Stomach (tissue), 19 donors: ENCODE measurements at places on chromosomes 3 and 15. TPM values are rescaled to one million over a fixed set of nuclear protein-coding genes. Genes with fewer than 3 reads are reported as not detected.

- H3K27ac ChIP-seq = no peak overlapping the region
- no peak overlapping the region for H3K4me3 ChIP-seq
- H3K36me3 ChIP-seq = no peaks in the 10 kb centered on the region
- H3K27me3 ChIP-seq = no peaks in the 10 kb centered on the region
- peak; percentile 76 for DNase-seq
Observed at GRCh38 chr15:42107473-42107872, 13.1 kb upstream of the PLA2G4D start.

GRCh38 chr3:153052096-153052460 is 109.9 kb upstream of the RAP2B start:
- no peaks in the 10 kb centered on the region for H3K4me1 ChIP-seq
- no peaks in the 10 kb centered on the region for H3K27me3 ChIP-seq
- no peaks in the 10 kb centered on the region for H3K36me3 ChIP-seq

FHIT gene
- total RNA-seq = 1.8 TPM

DNA sequence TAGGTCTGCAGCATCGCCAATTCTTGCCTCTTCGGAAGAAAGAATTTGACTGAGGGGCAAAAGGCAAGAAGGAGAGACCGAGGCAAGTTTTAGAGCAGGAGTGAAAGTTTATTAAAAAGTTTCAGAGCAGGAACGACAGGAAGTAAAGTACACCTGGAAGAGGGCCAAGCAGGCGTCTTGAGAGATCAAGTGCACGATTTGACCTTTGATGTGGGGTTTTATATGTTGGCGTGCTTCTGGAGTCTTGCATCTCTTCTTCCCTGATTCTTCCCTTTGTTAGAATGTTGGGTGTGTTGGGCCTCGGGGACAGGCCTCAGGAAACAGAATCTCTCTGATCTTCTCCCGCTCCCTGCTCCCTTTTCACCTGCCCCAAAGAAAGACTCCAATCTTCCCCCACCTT is 40.6 kb upstream of the FLNB start:
- no peaks in the 10 kb centered on the region for H3K27me3 ChIP-seq
- peaks cover 40% of the 10 kb centered on the region for H3K4me1 ChIP-seq
- H3K27ac ChIP-seq = no peak overlapping the region
- no peaks in the 10 kb centered on the region for H3K36me3 ChIP-seq

- H3K4me1 ChIP-seq = no peaks in the 10 kb centered on the region
- H3K27ac ChIP-seq = no peak overlapping the region
- H3K4me3 ChIP-seq = no peak overlapping the region
- DNase-seq = peak; percentile 37
- no peaks in the 10 kb centered on the region for H3K36me3 ChIP-seq
Observed at GRCh38 chr3:178663201-178663934, 127.1 kb downstream of the KCNMB2 start.

DNA sequence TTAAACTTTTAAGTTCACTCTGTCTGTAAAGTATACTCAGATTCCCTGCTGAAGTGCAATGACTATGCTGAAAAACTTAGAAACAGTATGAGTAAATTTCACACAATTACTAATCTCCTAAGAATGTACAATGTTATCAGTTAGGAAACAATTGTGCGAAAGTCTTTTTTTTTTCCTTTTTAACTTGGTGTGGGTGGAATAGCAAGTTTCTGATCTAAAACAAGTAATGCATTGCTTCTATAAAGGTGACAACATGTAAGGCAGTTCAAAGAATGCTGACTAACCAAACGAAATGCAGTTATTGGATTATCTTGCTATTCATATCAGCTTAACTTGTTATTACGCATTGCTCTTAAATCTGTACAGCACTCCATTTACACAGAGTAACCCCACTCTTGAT is 19.3 kb upstream of the SLC12A8 start:
- no peak overlapping the region for H3K4me3 ChIP-seq
- no peaks in the 10 kb centered on the region for H3K4me1 ChIP-seq
- H3K27me3 ChIP-seq = no peaks in the 10 kb centered on the region
- DNase-seq = no peak
- H3K36me3 ChIP-seq = peaks cover 20% of the 10 kb centered on the region

WDR49 gene
- total RNA-seq = 1.5 TPM

DNA sequence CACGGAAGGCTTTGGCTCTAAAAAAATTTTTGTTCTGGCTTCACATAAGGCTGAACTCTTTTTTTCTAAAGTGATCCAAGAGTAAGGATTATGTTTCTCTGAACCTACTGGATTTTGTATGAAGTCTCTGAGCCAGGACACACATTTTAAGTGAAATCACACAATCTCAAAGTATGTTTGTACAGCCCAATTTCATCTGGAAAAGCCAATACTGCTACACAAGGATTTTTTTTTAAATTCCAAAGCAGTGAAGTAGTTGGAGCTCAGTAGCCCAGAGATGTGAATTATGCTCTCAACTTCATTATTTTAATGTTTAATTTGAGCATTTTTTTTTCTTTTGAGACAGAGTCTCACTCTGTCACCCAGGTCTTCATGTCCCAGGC is 243.9 kb downstream of the FAM43A start:
- H3K4me1 ChIP-seq = peaks cover 30% of the 10 kb centered on the region
- H3K36me3 ChIP-seq = no peaks in the 10 kb centered on the region
- H3K27ac ChIP-seq = no peak overlapping the region
- DNase-seq = no peak

DNA sequence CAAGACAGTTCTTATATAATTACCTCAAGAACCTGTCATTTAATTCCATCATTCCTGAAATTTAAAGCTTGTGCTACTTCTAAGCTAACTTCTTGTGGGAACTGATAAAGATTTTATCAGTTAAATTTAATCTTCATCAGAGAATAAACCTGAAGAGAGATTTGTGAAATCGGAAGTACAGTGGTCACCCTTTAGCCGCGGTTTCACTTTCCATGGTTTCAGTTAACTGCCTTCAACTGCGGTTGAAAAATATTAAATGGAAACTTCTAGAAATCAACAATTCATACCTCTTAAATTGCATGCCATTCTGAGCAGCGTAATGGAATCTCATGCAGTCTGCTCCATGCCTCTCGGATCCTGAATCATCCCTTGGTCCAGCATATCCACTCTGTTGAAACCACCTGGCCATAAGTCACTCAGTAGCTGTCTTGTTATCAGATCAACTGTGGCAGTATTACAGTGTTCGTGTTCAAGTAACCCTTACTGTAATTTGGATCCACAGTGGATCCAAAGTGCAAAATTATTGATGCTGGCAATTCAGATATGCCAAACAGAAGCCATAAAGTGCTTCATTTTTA is 626.1 kb downstream of the CADM2 start:
- no peak overlapping the region for H3K27ac ChIP-seq
- no peak for DNase-seq

DNA sequence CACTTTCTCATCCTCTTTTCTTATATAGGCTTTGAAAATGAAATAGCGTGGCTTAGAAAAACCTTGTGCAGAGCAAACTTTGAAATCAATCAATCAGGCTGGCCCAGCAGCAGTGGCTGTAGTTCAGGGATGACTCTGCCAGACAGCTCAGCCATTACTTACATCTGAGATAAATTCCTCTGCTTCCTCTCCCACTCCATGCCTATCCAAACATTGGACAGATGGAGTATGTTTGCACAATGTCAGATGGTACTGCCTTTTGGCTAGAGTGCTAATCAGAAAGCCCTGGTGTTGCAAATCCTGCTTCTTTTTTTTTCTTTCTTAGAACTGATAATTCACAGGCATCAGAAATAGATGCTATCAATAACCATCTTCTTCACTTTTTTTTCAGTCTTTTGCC is 1065.1 kb downstream of the AGBL1 start:
- no peaks in the 10 kb centered on the region for H3K4me1 ChIP-seq
- H3K27ac ChIP-seq = no peak overlapping the region
- no peak for DNase-seq

DNA sequence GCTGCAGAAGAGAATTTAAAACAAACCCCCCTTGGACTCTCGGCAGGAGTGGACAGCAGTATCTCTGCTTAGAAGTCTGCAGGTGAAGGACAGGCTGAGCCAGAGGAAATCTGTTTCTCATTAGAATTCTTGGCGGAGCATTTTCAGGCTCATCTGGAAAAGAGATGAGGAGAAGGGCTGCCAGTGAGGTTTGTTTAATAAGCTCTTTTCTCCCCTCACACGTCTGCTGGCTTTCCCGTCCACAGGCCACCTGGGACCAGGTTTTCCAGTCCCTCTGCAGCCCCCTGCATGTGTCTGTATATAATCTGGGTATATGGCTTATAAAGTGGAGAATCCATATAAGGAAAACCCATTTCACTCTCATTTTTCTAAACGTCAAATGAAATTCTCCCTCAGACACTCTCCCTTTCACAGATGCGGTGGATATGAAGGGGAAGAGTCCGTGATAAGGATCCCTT is 155.4 kb upstream of the TPM1 start:
- H3K4me1 ChIP-seq = peaks cover 43% of the 10 kb centered on the region
- H3K27ac ChIP-seq = peak overlapping the region; percentile 55
- no peak for DNase-seq
- H3K36me3 ChIP-seq = no peaks in the 10 kb centered on the region
- H3K4me3 ChIP-seq = no peak overlapping the region

DNA sequence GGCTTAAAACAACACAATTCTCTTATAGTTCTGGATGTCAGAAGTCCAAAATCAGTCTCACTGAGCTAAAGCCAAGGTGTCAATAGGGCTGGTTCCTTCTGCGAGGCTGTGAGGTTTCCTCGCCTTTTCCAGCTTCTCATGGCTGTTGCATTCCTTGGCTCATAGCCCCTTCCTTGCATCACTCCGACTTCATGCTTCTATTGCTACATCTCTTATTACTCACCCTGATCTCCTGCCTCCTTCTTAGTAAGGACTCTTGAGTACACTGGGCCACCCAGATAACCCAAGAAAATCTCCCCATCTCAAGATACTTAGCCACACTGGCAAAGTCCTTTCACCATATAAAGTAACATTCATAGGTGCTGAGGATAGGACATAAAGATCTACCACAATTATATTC is 193.9 kb downstream of the ADAMTS17 start:
- H3K4me3 ChIP-seq = no peak overlapping the region
- no peaks in the 10 kb centered on the region for H3K27me3 ChIP-seq
- peaks cover 7% of the 10 kb centered on the region for H3K36me3 ChIP-seq
- DNase-seq = no peak
- H3K27ac ChIP-seq = no peak overlapping the region

DISP2 gene
- 10.1 TPM for total RNA-seq

DNA sequence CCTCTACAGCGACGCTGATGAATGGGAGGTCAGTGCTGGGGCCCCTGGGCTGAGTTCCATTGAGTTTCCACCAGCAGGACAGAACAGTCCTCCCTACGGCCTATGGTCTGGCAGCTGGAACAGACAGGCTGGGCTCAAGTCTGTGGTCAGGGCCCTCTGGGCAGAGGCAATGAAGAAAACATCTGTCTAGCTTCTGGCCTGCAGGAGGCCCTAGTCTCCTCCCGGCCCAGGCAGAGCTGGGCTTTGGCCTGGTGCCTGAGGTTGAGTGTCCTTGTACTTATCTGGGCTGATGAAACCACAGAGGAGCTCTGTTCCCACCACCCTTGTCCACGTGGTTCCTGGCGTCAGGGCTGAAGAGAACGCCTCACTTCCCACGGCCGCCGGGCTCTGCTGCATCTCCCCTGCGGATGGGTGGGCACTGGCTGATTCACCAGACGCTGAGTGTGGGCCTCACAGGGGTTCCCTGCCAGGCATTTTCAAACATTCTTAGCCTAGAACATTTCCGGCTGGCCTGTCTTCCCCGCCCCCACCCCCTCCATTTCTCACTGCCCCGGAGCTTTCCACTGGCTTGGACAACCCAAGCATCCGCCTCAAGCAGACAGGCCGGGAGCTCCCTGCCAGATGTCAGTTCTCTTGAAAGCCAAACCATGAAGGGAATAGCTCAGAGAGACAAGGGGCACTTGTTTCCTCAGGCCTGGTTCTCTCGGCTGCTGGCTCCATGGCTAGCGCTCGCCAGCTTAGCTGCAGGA is 20.3 kb downstream of the PPCDC start:
- H3K4me3 ChIP-seq = peak overlapping the region; percentile 1
- peaks cover 12% of the 10 kb centered on the region for H3K36me3 ChIP-seq
- peak overlapping the region; percentile 83 for H3K27ac ChIP-seq

ZBED2 gene
- total RNA-seq = not detected

SMCO1 gene
- total RNA-seq = not detected

DNA sequence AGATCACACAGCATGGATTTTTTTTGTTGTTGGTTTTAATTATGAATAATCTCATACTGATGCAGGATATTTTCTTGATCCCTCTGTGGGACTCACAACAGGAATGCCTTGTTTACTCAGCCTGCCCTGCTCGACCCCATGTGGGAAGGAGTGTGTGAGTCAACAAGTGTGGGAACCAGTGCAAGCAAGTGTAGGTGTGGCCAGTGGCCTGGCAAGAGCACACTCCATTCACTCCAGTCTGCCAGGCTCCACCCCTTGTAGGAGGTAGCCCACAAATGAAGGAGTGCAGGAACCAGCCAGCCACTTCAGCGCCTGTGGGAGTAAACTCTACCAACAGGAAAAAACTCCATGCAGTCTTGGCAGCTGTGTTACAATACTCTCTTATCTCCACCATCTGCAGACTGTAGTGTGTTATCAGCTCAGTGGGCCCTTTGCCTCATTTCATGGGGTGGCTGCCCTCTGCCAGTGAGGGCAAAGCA is 393.6 kb downstream of the OTOL1 start:
- no peak overlapping the region for H3K4me3 ChIP-seq
- H3K27ac ChIP-seq = no peak overlapping the region
- H3K4me1 ChIP-seq = no peaks in the 10 kb centered on the region
- no peaks in the 10 kb centered on the region for H3K36me3 ChIP-seq
- peak; percentile 34 for DNase-seq

- no peaks in the 10 kb centered on the region for H3K36me3 ChIP-seq
- H3K4me3 ChIP-seq = no peak overlapping the region
- no peak for DNase-seq
- no peaks in the 10 kb centered on the region for H3K27me3 ChIP-seq
- no peak overlapping the region for H3K27ac ChIP-seq
Observed at GRCh38 chr3:59654480-59655417, 604.9 kb upstream of the CFAP20DC start.

DNA sequence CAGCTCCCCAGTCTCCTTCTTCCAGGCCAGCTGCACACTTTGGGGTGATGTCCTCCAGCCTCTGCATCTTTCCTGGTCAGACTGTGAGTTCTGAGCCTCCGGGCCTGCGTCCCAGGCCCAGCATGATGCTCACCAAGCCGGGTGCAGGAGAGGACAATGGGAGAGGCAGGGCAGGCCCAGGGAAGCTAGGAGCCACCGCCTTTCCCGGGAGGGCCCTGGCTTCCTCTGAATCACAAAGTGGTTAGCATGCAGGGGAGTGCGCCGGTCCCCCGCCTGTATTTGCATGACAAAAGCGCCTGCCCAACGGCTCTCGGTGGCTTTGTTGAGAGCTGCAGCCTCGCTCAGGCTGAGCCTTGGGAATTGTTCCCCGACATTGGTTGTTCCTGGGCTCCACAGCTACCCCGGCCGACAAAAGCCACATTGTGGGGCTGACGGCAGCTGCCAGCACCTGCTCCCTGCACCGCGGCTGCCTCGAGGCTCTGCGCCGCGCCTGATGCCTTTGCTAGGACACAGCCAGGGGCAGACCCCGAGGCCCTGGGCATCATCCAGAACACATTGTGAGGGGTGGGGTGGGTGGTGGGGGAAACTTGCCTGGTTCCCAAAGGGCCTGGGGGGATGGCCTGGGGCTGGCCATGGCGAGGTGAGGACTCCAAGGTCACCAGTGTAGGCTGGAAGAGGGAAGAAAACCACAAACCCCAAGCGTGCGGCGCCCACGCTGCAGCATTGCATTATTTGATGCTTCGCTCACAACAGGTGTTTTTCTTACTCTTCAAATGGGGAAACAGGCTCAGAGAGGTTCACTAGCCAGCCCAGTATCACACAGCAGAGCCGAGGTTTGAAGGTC is 20.0 kb upstream of the KLF13 start:
- no peak overlapping the region for H3K4me3 ChIP-seq
- peak overlapping the region; percentile 12 for H3K27ac ChIP-seq
- H3K4me1 ChIP-seq = peaks cover 34% of the 10 kb centered on the region
